ENCODE measurements at places on chromosomes 2 and 18. TPM values are rescaled to one million over a fixed set of nuclear protein-coding genes. Genes with fewer than 3 reads are reported as not detected.
A peak's percentile ranks its signal among the peaks of the same experiment; 100 is the strongest.

- no peak for DNase-seq
Observed at GRCh38 chr2:133193544-133194361, 374.5 kb downstream of the NCKAP5 start.

DNA sequence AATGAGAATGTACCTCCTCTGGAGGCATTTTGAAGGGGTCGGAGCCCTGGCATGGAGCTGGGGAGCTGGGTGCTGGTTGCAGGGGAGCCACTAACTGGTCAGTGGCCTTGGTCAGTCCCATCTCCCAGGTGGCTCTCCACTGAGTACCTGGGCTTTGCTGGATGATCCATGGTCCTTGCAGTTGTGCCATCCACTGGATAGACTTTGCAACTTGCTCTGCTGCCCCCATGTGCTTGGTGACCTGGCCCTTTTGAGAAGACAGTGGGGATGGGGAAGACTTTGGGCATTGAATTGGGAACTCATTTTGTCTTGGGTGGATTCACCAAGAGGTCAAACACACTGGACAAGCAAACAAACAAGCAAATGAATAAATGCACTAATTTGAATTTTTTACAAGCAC lies 263.9 kb downstream of the MYCN start:
- DNase-seq: no peak

Gene TMEM198
- 2.3 TPM for total RNA-seq

Gene SP5
- total RNA-seq: not detected

Gene HOXD13
- total RNA-seq: not detected

DNA sequence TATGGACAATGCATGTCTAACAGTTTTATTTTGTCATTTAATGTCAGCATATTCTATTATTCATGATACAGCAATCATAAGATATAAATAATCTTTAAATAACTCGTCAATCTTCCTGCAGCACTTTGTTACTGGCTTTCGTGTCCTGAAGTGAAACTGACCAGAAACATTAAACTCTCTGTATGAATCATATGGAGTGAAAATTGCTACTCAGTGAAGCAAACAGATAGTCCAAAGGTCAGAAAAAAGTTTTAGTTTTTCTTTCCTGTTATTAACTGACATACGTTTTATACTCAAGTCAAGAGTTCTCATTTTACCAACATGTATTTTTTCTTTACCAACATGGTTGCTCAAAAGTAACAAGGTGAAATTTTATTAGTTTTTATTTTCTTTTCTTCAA lies 106.8 kb upstream of the GALNT5 start:
- DNase-seq: no peak

GRCh38 chr2:204228169-204228886 lies 291.8 kb downstream of the ICOS start:
- DNase-seq: no peak

Gene LYPD1
- 0.23 TPM for total RNA-seq

Gene TNFRSF11A
- 1.3 TPM for total RNA-seq

Gene CCDC141
- 58.1 TPM for total RNA-seq

- no peak for DNase-seq
Observed at GRCh38 chr2:98308532-98308931, 37.7 kb upstream of the CNGA3 start.

Gene PSMA8
- not detected for total RNA-seq

DNA sequence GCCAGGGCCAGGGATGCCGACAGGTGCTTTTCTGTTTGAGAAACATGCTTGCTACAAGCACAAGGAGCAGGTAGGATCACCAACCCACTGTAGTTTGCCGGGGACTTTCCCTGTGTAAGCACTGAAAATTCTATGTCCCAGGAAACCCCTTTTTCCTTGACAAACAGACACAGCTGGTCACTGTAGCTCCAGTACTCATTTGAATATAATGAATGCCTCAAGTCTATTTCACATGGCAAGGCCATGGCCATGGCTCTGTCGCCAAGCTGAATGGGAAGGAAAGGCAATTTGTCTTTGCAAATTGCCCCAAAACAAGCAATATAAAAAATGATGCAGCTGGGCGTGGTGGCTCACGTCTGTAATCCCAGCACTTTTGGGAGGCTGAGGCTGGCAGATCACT lies 49.6 kb upstream of the IGFBP2 start:
- no peak for DNase-seq

Gene CELF4
- 0.40 TPM for total RNA-seq

GRCh38 chr2:222760301-222760897 lies 88.9 kb downstream of the MOGAT1 start:
- no peak for DNase-seq

DNA sequence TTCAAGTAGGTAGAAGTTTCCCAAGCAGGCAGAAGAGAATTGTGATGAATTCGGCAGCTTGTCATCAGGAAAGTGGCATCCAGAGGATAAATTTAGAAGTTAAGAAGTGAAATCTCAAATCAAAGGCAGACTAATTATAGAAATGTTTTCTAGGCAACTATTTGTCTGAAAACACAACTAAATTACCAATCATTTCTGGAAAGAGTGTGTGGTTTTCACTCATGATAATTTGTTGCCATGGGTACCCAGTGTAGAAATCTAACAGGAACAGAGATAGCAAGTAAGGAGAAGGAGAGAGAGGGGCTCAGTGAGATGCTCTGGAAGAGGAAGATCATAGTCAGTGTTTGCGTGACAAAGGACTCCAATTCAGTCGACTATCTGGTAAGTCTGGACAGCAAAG lies 208.1 kb downstream of the NCKAP5 start:
- no peak for DNase-seq

DNA sequence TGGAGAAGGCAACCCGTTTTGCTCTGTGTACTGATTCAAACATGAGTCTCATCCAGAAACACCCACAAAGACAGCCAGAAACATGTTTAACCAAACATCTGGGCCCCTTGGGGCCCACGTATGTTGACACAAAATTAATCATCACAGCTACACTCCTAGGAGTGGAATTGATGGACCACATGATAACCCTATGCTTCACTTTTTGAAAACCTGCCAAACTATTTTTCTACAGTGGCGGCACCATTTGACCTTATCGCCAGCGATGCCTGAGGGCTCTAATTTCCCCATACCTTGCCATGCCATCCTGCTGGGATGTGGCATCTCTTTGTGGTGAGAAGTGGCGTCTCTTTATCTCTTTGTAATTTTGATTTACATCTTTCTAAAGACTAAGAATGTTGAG lies 38.5 kb downstream of the PSMG2 start:
- no peak for DNase-seq

Gene MC4R
- not detected for total RNA-seq

Gene CTNNA2
- total RNA-seq: not detected

DNA sequence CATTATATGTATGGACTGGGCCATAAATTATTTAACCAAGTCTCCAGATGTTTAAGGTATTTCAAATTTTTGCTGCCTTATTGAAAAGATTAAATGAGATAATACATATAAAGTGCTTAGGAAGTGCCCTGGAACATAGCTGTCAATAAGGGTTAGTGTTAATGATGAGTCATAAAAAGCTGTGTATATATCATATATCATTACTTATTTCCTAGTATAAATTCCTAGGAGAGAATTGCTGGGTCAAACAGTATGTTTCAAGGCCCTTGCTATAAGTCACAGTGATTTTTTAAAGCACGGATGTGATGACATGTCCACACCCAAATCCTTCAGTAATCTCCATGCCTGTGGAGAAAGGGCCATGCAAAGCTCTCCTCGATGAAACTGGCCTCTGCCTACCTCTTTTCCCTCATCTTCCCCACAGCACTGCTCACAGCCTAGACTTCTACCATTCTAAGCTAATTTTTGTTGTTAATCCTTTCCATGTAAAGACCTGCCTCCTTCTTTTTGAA lies 8.5 kb downstream of the ZNF2 start:
- DNase-seq: no peak

DNA sequence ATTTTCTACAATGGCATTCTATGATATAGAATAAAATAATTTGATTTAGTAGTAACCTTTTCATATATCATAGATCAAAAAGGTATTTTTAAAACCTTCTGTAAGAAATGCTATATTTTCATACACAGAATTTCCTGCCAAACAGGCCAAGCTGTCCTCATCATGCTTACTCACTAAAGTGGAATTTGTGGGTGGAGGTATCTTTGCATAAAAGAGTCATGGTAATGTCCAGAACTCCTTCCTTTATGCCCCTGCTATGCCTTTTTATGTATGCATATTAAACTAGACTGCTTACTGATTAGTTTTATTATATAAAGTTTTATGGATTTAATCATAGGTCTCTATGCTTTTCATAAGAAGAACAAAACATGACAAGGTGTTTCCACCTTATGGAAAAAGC lies 27.5 kb upstream of the MARCHF7 start:
- no peak for DNase-seq

DNA sequence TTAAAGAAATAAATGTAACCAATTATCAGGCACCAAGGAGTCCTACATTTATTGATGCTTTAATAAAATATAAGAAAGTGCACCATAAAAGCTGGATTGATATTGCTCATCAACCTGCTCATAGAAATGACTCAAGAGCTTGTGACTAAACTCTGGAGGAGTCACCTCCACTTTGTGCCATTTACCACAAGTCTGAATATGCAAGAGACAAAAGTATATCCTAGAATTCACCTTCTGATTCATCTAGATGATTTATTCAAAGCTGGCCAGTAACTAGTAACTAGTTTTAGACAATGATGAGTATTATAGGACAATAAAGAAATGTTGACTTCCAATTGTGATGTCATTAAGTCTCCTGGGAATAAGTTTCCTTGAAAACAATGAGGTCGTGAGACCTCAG lies 146.0 kb upstream of the SOX11 start:
- DNase-seq: no peak

Gene NPAS2
- total RNA-seq: 81.4 TPM

Gene SNED1
- total RNA-seq: 10.0 TPM

DNA sequence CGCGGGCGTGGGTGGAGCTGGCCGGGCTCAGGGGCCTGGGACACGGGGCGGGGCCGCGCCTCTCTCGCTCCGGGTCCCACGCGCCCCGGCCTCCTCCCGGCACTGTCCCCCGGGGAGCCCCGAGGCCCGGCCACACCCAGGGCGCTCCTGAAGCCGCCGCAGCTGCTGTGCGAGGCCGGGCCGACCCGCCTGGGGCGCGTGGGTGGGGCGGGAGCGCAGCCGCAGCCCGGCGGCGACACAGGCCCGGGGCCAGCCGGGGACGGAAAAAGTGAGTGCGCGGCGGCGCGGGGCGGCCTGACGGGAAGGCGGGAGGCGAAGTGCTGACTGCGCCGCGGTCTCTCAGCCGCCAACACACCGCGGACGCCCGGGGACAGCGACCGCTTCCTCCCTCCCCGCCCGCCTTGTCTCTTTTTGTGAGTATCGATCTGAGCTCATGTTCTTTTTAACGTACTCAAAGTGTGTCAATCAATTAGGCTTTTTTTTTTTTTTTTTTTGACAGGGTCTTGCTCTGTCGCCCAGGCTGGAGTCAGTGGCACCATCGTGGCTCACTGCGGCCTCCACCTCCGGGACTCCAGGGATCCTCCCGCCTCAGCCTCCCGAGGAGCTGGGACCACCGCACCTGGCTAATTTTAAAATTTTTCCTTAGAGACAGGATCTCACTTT lies 14.5 kb downstream of the PDCD1 start:
- peak; percentile 84 for DNase-seq

- no peak for DNase-seq
Observed at GRCh38 chr2:241151934-241152660, 1.8 kb downstream of the PPP1R7 start.

GRCh38 chr2:190280565-190281350 lies 38.9 kb downstream of the HIBCH start:
- DNase-seq: no peak

Gene NYAP2
- total RNA-seq: not detected

- DNase-seq: no peak
Observed at GRCh38 chr2:179981085-179981484, 26.0 kb downstream of the CWC22 start.
